ENCODE measurements at places on chromosomes 1 and 21. TPM values are rescaled to one million over a fixed set of nuclear protein-coding genes. Genes with fewer than 3 reads are reported as not detected.

The SLC6A17 gene
- polyA plus RNA-seq: not detected

The MYCL gene
- polyA plus RNA-seq: 0.16 TPM

The CLIC6 gene
- polyA plus RNA-seq: 0.08 TPM

The SPATA45 gene
- polyA plus RNA-seq: 0.80 TPM

The CCDC185 gene
- polyA plus RNA-seq: not detected

The WDR47 gene
- polyA plus RNA-seq: 3.7 TPM

The OR10J1 gene
- polyA plus RNA-seq: not detected

The SPRR1A gene
- not detected for polyA plus RNA-seq

The TMPRSS15 gene
- not detected for polyA plus RNA-seq

The OR2T10 gene
- polyA plus RNA-seq: 0.39 TPM

The SPRR2G gene
- not detected for polyA plus RNA-seq

The WDR64 gene
- 0.90 TPM for polyA plus RNA-seq

The LCE6A gene
- not detected for polyA plus RNA-seq

The SLC1A7 gene
- not detected for polyA plus RNA-seq

The RGS2 gene
- polyA plus RNA-seq: 244 TPM

The FAM177B gene
- 30.0 TPM for polyA plus RNA-seq
